NCI-H510A treated with DMSO at 0.1 percent for 48 hours (cell line): ENCODE measurements at places on chromosomes 11 and 22.

- DNase-seq: no peak
Observed at GRCh38 chr11:86873573-86874083, 73.3 kb downstream of the PRSS23 start.

DNA sequence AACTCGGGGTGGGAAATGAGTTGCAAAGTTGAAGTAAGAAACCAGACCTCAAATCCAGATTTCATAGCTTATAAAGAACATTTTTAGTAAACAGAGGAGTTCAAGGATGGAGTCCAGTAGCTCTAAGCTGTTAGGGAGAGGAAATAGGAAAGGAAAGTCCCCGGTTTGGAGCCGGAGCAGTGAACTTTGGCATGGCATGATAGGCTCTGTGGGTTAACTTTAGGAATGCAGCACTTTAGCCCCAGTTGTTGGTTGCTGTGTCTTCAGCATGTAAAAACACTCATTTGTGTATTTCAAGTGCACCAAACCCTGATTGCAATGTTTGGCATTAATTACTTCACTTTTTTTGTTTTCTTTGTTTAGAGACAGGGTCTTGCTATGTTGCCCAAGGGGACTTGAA, 8.6 kb upstream of the PIK3IP1 start:
- DNase-seq: no peak

DNA sequence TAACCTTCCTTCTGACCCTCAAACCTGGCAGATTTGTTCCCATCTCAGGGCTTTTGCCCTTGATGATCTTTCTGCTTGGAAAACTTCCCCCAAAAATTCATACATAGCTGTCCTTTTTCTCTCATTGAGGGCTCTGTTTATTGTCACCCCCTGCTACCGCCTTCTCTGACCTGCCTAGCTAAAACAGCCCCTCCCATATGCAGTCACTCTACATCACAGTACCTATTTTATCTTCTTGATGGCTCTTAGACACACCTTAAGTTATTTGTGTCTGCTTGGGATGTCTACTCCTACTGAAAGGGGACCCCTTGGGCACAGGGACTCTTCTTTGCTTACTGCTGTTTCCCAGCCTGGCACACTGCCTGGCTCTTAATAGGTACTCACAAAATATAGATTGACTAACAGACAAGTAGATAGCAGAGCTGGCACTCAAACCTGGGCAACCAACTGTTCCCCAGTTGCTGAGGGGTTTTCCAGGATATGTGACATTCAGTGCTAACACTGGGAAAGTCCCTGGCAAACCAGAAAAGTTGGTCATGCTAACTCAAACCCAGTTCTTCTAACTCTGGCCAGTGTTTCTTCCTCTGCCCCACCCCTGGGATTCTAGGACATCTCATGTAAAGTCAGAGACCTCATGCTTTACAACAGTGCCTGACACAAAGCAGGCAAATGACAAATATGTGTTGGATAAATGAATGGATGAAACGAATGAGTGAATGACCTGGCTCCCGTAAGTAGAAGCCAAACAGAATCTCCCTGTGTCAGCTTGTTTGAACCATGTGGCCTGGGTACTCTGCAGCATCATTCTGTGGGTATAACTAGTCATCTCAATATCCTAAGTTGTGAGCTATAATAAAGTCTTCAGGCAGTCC, 19.8 kb upstream of the FJX1 start:
- no peak for DNase-seq

- peak; percentile 38 for DNase-seq
Observed at GRCh38 chr11:89361734-89362133, 129.4 kb downstream of the NOX4 start.

- DNase-seq: no peak
Observed at GRCh38 chr11:93033093-93033492, 63.6 kb downstream of the MTNR1B start.

DNA sequence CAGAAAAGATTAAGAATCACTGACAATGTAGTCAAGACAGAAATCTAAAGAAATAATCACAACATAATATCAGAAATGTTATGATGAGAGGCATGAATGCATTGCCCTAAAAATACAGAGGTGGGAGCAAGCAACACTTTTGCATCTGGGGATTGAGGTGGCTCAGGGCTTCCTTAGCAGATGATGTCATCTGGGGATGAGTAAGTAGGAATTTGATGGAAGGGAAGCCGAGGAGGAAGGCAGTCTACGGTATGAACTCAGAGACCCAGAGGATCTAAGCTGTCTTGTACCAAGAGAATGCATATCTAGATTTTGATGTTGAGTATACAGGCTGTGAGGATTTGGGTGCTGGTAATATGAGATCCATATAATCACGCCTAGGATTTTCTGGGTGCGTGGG, 193.0 kb upstream of the SNX19 start:
- DNase-seq: no peak

DNA sequence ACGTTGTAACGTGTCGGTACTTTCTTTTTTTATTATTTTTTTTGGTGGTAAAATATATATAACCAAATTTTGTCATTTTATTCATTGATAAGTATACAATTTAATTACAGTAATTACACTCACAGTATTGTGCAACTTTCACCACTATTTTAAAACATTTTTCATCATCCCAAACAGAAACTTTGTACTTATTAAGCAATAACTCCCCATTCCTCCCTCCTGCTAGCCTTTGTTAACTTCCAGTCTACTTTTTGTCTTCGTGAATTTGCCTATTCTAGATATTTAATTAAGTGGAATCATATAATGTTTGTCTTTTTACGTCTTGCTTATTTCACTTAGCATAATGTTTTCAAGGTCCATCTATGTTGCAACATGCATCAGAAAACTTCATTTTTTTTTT, 58.5 kb downstream of the STIM1 start:
- DNase-seq: no peak

DNA sequence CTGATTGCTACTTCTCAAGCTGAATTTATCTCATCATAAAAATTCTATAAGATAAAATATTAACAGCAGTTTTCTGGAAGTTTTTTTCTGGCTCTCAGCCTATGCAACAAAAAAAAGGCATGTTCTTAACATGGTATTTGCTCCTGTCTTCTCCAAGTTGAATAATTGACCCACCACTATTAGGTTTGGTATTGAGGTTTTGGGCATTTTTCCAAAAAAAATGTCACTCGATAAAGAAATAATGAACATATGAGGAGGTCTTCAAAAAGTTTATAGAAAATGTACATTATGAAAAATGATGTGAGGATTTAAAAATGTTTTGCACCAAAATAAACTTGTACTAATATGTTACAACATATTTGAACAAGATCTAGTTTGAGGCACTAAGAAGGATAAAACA, 808.6 kb upstream of the RAG2 start:
- no peak for DNase-seq

DNA sequence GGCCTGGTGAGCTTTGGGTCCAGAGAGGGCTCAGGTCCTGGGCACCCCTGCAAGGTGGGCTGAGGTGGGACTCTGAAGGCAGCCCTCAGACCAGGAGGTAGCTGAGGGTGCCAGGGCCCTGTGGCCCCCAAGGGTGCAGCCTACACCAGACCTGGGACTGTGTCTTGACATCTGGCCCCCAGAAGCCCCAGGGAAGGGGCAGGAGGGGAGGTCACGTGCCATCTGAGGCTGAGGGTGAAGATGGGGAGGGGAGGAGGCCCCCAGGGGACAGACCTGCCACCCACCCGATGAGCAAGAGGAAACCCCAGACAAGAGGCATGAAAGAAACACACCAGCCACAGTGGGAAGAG, 520.2 kb downstream of the BRD1 start:
- DNase-seq: no peak

GRCh38 chr22:29641700-29642330, 38.4 kb downstream of the NF2 start:
- no peak for DNase-seq

DNA sequence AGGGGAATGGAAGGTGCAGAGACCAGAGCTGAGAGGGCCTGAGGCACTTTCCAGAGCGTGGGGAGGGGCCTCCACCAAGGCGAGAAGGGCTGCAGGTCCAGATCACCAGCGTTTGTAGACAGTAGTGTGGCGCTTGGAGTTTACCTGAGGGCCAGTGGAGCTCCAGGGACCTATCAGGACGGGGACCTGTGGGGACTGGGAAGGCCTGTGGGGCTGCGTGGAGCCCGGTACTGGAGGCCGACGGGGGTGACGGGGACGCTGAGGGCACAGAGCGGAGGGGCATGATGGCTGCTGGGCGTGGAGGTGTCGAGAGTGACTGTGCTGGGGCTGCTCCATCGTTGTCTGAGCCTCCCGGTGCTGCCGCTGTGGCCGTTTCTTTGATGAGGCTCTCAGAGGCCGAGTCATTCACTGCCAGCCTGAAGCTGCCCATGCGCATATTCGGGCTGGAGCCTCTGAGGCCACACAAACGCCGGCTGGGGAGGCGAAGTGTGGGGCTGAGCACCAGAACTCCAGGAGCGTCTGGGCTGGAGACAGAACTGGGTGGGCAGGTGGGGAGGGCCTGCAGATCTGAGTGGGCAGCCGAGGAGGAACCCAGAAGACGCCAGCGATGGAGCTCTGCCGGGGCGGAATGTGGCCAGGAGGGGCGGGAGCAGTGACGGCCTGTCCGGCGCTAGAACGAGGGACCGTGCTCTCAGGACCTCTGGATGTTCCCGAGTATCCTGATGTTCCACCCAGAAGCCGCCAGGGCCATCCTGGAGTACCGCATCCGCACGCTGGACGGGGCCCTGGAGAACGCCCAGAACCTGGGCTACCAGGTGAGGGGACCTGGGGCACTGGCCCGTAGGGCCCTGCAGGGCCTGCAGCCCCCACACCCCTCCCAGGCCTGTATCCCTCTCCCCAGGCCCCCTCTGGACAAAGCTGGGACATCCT, 2.6 kb downstream of the PGGHG start:
- no peak for DNase-seq

GRCh38 chr11:47267876-47268275, 2.1 kb upstream of the MADD start:
- no peak for DNase-seq

GRCh38 chr11:70312401-70313357, 42.2 kb downstream of the PPFIA1 start:
- DNase-seq: peak; percentile 64

DNA sequence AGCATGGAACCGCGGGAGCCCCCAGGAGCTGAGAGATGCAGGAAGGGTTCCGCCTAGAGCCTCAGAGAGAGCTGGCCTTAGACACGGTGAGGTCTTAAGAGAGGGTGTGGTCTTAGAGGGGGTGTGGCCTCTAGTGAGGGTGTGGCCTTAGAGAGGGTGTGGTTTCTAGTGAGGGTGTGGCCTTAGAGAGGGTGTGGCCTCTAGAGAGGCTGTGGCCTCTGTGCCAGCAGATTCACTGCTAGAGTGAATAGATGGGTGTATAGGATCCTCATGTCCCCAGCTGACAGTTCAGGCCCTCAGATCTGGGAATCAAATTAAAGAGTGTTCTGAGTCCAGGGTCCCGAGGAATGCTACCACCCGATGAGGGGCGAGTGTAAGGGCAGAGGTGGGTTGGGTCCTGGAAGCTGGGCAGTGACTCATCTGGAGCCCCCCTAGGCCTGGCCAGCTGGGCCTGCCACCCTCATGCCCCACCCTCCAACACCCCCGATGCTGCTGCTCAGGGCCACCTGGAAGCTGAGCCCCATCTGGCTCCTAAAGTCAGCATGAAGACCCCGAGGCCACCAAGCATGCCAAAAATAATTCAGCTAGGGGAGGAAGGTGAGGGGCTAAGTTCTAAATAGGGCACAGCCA, 49.5 kb downstream of the IGF2 start:
- DNase-seq: no peak

- DNase-seq: no peak
Observed at GRCh38 chr22:46038516-46039430, 61.8 kb upstream of the WNT7B start.

- DNase-seq: no peak
Observed at GRCh38 chr22:31586137-31586920, 75.7 kb downstream of the PISD start.

DNA sequence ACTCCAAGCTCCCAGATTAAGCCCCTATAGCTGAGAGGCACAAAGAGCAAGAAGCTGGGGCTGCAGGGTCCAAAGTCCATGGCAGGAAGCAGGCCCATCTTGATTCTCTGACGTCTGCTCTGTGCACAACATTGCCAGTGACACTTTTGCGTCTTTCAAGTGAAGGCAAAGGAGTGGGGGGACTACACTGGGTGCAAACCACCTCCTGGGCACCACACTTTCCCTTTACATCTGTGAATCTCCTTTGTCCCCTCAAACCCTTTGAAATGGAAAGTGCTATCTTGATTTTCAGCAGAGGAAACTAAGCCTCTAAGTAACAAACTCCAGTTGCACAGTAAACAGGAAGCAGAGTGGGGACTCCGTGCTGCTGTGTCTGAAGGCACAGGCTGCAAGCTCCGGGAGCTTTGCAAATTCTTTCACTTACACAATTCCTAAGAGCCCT, 428.0 kb downstream of the LARGE1 start:
- DNase-seq: no peak

DNA sequence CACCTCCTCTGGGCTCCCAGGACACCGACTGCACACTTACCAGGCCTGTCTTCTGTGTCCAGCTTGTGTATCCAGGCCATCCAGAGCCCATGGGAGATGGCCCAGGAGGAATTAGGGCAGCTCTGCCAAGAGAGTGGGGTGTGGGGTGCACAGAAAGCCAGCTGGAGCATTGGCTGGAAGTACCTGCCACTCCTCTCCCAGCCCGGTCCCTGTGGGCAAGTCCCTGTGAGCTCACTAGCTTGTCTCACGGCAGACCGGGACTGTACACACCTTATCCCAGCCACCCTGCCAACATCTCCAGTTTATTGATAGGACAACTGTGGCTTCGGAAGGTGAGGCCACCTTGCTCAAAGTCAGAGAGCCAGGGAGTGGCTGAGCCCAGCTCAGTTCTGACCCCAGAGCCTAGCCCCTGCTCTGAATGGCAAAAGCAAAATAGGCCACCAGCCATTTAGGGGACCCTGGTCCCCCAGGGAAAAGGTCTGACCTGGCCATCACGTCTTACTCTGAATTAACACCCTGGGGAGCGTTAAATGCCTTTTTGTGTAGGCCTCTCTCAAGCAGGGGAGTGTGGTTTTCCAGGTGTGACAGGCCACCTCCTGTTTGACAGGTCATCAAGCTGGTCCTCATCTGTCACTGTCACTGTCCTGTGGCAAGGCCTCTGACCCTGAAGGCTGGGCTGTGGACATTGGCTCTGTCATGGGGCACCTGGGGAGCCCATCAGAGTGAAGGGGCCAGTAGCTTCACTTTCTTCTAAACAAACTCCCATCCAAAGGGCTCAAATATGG, 15.1 kb downstream of the UQCR10 start:
- no peak for DNase-seq

DNA sequence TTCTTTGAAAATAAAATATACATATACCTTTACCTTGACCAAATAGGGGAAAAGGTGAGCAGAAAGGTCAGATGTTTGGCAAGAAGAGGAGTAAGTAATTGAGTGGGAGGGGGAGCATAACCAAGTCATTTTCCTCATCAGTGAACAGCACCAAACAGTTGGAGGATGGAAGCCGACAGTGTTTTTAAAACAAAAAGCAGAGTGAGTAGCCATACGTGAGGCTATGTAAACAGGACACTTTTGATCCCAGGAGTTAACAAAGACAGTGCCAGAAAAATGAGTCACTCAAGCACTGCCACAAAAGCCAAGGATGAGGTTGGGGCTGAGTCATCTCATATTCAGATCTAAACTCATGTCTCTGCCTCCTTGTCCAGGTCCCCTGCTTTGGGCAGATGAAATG, 734.7 kb downstream of the KCNA4 start:
- no peak for DNase-seq
